ENCODE measurements at places on chromosomes 5 and 9. TPM values are rescaled to one million over a fixed set of nuclear protein-coding genes. Genes with fewer than 3 reads are reported as not detected.

OTULIN gene
- total RNA-seq, result 23.4 TPM

KLHL3 gene
- 3.8 TPM for total RNA-seq

PCDHGA10 gene
- total RNA-seq, result 17.9 TPM

ARID3C gene
- total RNA-seq, result 0.26 TPM

PCDH1 gene
- 1.1 TPM for total RNA-seq

PKD2L2 gene
- not detected for total RNA-seq

SPACA9 gene
- 3.4 TPM for total RNA-seq

WNK2 gene
- 0.13 TPM for total RNA-seq

SCGB3A2 gene
- not detected for total RNA-seq

LECT2 gene
- total RNA-seq, result not detected

TTF1 gene
- total RNA-seq, result 11.9 TPM

ACOT12 gene
- not detected for total RNA-seq

NSD1 gene
- 55.8 TPM for total RNA-seq

IFNK gene
- total RNA-seq, result not detected

TARS1 gene
- 215 TPM for total RNA-seq

CDHR2 gene
- not detected for total RNA-seq

RORB gene
- total RNA-seq, result under 0.01 TPM

CDH10 gene
- not detected for total RNA-seq

PCDHB15 gene
- total RNA-seq, result 1.9 TPM

ADAMTS2 gene
- total RNA-seq, result 54.7 TPM

SH3RF2 gene
- 11.9 TPM for total RNA-seq

IFNB1 gene
- total RNA-seq, result not detected
